Mesothelial cell of epicardium (in vitro differentiated cells): ENCODE measurements at places on chromosomes 4 and X. TPM values are rescaled to one million over a fixed set of nuclear protein-coding genes. Genes with fewer than 3 reads are reported as not detected.

Gene TMSB15A
- 20.7 to 21.8 TPM (median 20.8 TPM) in 3 replicates for total RNA-seq

Gene SMIM31
- total RNA-seq, result not detected in 3 replicates

Gene ARX
- not detected in 3 replicates for total RNA-seq

Gene ZNF718
- total RNA-seq, result 10.1 to 11.1 TPM (median 10.8 TPM) in 3 replicates

Gene SUPT20HL1
- not detected in 3 replicates for total RNA-seq

GRCh38 chr4:149398993-149399392 lies 416.6 kb downstream of the IQCM start:
- peaks cover 3% of the 10 kb centered on the region for H3K27me3 ChIP-seq
- no peak overlapping the region for H3K27ac ChIP-seq
- H3K36me3 ChIP-seq, result no peaks in the 10 kb centered on the region
- H3K4me1 ChIP-seq, result peaks cover 8% of the 10 kb centered on the region
